ENCODE measurements at places on chromosomes 2 and 18.

DNA sequence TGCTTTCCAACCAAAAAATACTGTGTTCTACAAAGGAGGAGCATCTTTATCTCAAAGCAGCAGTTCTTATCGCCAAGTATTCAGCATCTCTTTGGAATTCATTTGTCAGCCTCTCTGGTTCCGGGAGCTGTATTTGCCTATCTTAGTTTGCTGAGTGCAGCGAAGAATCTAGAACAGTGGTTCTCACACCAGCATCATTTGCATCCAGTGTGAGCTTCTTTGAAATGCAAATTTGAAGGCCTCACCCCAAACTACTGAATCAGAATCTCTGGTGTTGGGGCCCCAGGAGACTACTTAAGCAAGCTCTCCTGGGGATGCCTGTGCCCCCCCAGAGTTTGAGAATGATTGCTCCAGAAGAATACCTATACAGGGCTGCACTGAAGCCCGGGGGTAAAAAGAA is 1.5 kb upstream of the PTPN2 start:
- DNase-seq, result no peak

- DNase-seq, result no peak
These were observed 90.9 kb downstream of the SP3 start for GRCh38 chr2:173874003-173874893.

DNA sequence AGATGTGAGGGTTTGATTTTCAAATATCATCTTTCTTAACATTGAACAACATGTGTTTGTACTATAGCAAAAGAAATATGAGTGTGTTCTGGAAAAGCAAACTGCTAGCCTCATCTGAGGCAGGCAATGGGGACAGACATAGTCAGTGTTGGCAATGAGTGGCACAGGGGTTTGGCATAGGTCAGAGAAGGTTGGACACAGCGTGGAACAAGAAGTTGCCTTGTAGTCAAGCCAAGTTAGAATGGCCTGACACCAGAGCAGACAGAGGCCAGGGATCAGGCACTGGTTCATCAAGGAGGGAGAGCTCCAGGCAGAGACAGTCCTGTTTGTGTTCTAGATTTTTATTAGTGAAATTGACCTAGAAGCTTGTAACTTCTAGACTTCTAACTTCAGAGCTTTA is 100.8 kb upstream of the TANK start:
- DNase-seq, result no peak

- DNase-seq, result no peak
These were observed 27.0 kb upstream of the FAM124B start for GRCh38 chr2:224428787-224429440.
